Stimulated activated CD4-positive, alpha-beta T cell treated with anti-CD3 and anti-CD28 coated beads, Interleukin-15, amount 100 ng/mL, for 1 hour (primary cell): ENCODE measurements at places on chromosomes 2 and 18.

- no peak for DNase-seq
Observed at GRCh38 chr2:191870744-191871143, 23.9 kb upstream of the CAVIN2 start.

- DNase-seq = no peak
Observed at GRCh38 chr2:7572450-7572849, 655.2 kb downstream of the RNF144A start.

DNA sequence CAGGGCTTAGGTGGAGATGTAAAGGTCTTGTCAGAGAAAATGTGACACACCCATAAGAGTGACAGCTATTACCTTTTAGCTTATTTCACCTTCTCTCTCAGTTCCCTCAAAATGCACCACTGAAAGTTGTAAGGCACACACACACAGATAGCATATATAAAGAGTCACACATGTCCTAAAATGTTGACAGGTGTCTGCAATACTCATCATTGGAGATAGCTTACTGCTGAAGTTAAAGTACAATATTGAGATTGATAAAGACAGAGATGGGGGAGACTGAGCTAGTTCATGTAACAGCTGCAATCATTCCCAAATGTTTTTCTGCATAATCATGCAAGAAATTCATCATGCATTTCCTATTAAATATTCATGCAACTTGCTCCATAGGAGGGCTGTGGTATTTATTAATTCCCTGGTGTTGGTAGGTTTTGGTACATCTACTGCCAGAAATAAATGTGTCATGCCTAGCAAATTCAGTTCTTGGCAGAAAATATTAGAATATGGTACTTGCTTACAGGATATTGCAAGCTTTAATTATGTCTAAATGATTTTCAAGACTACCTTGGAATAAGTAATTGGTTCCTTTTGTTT lies 118.8 kb upstream of the RBMS1 start:
- DNase-seq = no peak

- no peak for DNase-seq
Observed at GRCh38 chr2:58992062-58992706, 751.1 kb upstream of the FANCL start.

- DNase-seq = no peak
Observed at GRCh38 chr2:22942441-22942840, 442.5 kb upstream of the KLHL29 start.

DNA sequence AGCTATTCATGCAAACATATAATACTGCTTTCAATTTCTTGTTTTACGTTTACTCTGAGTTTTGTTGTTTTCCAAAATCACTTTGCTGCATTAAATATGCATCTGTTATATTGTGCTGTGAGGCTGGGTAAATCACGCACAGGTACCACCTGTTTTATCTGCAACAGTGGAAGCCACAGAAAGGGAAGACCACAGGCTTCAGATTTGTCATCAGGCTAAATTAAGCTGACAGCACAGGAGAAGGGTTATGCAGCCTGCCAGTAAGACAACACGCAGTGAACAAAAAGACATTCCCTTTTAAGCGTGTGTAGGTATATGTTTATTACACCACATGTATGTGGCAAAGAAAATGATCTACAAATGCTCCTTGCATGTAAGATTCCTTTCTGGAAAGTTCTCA lies 38.2 kb downstream of the ZNF516 start:
- DNase-seq = no peak

DNA sequence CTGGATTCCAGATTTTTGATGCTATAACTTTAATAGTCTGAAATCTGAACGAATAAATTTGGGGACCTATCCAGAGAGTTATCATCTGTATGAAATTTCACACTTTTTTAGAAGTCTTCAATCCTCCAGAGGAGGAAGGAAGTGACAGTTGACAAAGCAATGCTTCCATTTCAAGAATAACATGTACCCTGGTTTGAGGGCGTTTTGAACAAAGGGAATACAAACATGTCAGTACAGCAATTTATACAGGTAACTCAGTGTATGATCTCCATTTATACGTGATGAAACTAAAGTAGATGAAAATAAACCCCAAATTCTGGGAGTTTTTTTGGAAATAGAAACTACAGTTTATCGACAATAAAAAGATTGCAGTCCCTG lies 42.2 kb downstream of the CIB4 start:
- DNase-seq = no peak

DNA sequence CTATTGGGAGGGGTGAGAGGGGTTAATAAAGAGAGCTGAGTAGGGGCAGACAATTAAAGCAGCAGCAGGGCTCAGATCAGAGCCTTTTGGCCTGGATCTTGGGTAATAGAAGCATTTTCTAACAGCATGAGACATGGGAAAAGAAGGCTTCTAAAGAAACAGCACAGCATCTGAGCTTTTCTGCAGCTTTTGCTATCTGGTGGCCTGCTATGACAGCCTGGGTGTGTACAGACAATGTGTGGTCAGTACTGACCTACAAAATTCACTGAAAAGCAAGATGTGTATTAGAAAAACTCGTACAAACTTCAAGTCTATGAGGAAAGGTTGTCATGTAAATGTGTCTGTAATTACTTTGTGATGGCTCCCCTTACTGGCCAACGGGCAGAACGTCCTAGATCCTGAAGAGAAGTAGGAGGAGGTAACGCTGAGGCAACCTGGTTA lies 95.6 kb downstream of the GALNT3 start:
- DNase-seq = no peak

- no peak for DNase-seq
Observed at GRCh38 chr2:1400943-1401735, 12.1 kb upstream of the TPO start.

- DNase-seq = peak; percentile 61
Observed at GRCh38 chr2:27703638-27704341, 40.1 kb downstream of the SLC4A1AP start.

DNA sequence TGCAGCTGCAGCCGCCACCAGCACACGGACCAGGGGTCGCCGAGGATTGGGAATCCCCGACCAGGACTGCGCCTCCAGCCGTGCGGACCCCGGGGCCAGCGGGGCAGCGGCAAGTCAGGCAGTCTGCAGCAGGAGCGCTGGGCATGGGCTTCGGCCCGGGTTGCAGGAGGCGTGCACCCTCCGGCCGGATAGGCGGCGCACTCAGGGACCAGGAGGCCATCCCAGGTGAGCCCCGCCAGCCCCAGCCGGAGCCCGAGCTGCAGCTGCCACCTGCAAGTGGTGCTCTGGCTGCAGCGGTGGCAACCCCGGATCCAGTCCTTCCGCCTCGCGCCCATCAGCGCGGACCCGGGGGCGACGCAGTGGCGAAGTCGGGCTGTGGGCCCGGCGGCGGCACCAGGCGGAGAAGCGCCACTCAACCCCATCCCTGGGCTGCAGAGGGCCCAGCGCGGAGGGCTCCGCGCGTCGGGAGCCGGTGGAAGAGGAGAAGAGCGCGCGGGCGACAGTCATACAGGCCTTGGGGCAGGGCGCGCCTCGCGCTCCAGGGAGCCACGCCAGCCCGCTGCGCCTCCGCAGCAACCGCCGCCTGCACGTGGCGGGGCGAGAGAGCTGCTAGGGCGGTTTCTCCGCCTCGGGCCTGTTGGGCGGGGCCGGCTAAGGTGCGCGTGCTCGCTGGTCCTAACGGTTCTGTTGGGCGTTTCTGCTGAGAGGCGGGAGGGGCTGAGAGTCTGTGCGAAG lies 73.8 kb downstream of the RPIA start:
- DNase-seq = no peak

DNA sequence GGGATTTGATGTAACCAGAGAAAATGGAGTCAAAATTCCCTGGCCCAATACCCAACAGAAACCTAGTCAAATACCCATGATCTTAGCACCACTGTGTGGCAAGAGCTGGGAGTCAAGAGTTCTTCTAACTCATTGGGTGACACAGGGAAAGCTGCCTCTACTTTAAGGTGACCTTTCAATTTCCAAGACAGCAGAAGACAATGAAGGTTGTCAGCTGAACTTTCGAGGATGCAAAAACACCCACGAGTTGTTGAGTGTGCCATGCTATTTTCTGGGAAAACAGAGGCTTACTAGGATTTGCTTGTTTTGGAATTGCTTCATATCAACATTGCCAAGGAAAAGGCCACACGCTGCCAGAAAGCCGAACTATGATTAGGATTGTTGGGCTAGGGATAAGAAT lies 61.6 kb upstream of the CYRIA start:
- no peak for DNase-seq

DNA sequence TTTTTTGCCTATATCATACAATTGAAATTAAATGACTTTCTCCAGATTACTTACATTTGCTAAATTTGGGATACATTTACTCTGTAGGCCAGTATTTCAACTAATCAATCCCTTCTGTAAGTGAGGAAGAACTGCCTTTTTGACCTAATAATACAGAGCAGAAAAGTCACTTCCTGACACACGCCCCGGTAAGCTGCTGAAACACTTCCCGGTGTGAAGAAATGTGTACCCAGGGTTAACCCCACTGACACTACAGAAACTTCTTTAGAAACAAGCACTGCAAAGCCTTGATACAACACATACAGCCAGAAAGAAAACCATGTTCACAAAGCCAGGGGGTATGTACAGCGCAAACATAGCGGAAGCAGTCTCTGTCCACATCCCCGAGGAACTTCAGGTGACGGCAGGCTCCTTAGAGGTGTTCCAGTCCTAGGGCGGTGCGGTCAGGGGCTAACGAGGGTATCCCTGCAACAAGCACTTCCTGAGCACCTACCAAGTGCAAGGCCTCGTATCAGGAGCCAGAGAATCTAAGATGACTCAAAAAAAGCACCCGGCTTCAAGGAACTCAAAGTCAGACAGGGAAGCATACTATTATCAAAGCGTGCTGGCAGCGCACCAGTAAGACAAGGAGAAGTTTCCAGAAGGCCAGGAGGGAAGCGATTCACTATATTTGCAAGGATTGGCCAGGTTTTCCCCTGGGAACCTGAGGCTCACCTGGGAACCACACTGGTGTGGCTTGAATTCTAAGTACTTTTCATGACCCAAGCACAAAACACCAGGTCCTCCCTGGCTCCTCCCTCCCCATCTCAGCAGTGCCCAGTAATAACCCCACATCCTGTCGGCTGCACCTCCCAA lies 46.6 kb downstream of the ZNF516 start:
- no peak for DNase-seq

GRCh38 chr2:197001921-197002320 lies 75.4 kb upstream of the PGAP1 start:
- DNase-seq = no peak

GRCh38 chr2:26432859-26433258 lies 31.1 kb downstream of the DRC1 start:
- no peak for DNase-seq

DNA sequence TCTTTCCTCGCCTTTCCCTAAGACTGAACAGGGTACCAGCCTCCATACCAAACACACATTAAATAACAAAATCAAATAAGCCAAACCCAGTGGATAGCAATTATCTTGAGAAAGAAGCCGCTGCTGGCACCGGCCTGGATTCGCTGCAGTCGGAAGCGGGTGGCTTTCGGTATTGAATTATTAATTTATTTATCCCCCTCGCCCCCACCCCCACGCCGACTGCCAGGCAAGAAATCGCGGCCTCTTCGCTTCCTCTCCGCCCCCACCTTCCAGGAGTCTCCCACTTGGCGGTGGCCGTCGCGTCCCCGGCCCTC lies 370 bp upstream of the ZNF804A start:
- DNase-seq = no peak

DNA sequence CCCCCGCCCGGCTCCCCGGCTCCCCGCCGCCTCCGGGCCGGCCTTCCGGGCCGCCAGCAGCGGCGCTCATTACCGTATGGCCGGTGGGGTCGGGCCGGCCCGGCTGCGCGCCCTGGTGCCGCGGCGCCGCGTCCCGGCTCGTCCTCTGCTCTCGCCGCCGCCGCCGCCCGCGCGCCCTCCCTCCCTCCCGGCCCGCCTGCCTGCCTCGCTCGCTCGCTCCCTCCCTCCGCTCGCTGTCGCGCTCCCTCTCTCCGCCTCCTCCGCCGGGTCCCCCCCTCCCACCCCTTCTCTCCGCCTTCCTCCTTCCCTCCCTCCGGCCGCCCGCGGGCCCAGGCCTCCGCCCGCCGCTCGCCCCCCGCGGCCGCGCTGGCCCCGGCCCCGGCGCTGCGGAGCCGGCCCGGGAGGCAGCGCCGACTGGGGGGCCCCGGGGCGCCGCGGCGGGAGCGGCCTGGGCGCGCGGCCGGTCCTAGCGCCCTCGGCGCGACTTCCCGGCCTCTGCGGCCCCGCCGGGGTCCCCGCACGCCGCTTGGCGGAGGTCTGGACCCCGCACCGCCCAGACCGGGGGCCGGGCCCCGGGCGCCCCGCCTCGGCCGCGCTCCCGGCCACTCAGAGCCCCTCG lies at the start of gene DNMT3A:
Gene DNMT3A, minus strand, starts transcription at position 173 of the 619 bp plus-strand sequence. CDS start 27,941 bp downstream, outside the sequence.
- DNase-seq = peak; percentile 57
